ENCODE measurements at places on chromosomes 5 and 9.

DNA sequence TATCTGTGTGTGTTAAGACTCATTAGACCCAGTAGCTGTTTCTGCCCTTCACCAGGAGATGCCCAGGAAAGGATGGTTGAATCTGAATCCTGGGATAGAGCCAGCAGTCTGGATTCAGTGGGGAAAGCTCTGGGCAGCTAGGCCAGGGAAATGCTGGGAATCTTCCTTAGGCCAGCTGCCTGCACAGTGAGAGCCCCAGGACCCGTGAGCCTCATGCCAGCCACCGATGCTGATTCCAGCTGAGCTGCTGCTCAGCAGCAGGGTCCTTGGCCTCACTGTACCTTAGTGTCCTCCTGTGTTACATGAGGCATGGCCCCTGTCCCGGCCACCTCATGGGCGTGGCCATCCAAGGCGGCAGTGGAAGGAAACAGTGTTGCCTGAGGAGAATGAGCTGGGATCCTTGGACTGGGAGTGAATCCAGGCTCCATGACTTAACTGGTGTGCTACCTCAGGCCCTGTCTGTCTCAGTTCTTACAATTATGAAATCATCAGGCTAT is 87.1 kb downstream of the AMBP start:
- no peak for DNase-seq

- DNase-seq: no peak
These were observed 147.2 kb upstream of the MOCS2 start for GRCh38 chr5:53256746-53257145.

DNA sequence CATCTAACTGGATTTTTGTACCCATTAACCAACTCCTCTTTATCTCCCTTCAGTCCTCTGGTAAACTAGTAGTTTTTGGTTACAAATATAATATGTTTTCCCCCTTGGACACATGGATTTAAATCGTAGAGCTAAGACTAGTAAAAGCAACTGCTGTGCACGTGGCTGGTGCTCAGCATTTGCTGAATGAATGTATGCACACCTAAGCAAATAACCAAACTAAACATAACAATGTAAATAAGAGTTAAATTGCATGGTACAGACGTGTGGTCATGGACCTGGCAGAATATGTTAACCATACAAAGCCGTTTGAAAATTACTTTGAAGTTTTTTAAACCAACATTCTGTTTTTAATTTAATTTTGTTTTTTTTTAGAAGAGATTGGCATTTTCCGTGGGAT is 65.2 kb upstream of the FYB1 start:
- no peak for DNase-seq

DNA sequence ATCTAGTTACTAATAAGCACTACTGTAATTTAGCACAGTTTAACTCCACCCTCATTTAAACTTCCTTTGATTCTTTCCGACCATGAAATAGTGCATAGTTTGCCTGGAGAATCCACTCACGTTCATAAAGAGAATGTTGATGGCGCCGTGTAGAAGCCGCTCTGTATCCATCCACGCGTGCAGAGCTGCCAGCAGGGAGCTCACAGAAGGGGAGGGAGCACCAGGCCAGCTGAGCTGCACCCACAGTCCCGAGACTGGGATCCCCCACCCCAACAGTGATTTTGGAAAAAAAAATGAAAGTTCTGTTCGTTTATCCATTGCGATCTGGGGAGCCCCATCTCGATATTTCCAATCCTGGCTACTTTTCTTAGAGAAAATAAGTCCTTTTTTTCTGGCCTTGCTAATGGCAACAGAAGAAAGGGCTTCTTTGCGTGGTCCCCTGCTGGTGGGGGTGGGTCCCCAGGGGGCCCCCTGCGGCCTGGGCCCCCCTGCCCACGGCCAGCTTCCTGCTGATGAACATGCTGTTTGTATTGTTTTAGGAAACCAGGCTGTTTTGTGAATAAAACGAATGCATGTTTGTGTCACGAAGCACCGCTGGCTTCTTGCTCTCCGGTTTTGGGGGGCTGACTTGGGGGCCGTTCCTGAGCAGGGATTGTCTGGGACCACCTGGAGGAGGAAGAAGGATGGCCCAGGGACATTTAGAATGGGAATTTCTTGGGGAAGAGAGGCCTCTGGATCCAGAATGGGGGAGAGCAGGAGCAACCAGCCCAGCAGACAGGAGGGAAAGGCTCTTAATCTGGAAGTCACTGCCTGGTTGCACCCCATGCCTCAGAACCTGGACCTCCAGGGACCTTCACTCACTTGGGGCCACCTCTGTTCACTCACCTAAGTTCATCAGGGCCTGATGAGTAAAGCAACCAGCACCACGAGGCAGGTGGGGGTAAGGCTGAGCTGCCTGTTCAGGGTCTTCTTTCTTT is 35.4 kb downstream of the CXXC5 start:
- no peak for DNase-seq

DNA sequence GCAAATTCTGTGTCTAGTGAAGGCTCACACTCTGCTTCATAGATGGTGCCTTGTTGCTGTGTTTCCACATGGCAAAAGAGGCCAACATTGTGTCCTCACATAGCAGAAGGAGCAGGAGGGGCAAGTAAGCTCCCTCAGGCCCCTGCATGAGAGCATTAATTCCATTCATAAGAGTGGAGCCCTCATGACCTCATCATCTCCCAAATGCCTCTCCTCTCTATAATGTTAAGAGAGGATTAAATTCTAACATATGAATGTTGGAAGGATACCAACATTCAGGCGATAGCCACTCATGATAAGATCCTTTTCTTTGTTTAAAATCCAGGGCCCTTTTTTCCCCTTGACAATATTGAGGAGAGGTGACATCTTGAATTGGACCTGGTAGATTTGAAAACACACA is 35.2 kb upstream of the PAM start:
- no peak for DNase-seq

- no peak for DNase-seq
These were observed 39.6 kb downstream of the MACIR start for GRCh38 chr5:103298117-103298516.

- DNase-seq: no peak
These were observed 7.6 kb downstream of the ARHGEF37 start for GRCh38 chr5:149588936-149589335.

GRCh38 chr5:208449-209114 is 9.4 kb downstream of the CCDC127 start:
- no peak for DNase-seq

DNA sequence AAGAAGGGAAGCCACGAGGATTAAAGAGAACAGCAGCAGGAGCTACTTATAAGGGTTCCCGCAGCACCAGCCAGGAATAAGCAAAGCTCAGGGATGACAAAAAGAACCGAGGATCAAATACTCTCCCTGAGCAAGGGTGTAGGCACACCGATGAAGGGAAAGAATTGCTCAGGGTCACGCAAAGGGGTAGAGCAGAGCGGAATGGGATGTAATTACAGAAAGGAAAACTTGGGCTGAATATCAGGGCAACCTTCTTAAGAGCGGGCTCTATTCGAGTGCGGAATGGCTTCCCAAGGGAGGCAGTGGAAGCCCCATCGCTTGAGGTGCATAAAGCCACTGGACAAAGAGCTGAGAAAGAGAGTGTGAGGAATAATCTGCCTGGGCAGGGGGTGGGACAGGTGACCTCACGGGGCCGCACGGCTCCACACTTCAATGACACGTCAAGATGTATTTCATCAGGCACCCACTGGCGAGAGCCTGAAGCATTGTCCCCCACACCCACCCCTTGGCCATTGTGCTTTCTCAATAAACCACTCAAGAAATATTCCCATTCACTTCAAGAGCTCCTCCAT is 162.2 kb downstream of the EBF1 start:
- DNase-seq: no peak

DNA sequence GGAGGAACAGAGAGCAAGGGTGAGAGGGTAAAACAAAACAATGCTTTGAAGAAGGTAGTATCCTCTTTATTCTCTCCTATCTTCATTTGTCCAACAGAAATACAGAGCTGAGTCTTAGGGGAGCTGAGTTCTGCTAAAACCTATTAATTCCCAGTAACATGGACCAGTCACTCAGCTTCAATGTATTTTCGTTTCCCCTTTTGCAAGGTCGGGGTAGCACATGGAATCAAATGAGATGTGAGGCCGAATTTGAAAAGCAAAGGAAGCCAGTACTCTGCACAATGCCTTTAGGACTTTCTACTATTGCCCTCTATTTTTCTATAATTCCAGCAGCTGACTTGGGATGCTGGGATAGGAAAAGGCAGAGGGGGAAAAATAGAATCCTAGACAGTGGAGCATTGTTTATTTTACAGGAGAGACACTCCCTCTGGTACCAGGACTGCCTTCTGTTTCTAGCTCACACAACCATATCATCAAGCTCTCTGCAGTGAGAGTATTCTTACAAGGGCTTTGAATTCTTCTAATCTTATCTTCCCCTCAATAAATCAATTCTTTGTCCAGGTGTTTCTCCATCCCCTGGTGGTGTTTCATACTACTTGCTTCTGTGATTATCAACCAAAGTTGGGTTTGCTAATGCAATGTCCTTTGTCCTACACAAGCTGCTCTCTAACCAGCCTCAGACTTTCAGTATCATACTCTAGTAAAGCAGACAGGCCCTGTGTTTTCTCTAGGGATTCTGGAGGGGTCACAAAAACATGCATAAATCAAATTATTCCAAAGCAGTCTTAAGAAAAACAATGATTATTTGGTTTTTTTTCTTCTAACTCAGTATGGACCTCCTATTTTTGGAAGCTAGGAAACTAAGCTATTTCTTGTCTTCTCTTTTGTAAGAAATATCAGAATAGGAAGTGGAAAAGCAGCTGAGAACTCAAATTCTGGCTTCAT is 341.5 kb downstream of the OSTF1 start:
- no peak for DNase-seq

GRCh38 chr5:132679166-132679565 is 5.4 kb downstream of the IL4 start:
- DNase-seq: no peak

DNA sequence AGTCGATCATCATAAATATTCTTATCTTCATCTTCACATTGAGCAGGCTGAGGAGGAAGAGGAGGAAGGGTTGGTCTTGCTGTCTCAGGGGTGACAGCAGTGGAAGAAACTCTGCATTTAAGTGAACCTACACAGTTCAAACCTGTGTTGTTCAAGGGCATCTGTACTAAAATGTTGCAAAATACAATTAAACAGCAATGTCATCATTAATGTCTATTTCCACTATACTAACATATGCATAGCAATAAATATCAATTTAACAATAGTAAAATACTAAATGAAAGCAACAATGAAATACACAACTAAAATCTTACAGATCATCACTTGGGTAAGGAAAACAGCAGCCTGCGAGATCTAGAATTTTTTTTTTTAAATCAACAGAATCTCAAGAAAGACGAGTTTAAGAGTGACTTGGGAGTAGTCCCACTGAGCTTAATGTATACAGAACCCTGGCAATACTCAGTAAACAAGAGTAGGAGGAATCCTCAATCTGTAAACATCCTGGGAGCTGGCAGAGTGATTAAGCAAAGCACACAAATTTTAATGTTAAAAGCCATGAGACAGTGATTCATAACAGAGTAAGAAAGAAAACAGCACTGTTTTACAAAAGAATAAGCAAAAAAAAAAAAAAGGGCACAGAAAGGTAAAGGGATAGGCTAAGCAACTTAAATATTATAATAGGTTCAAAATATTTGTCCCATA is 10.0 kb downstream of the HOMER1 start:
- DNase-seq: no peak

DNA sequence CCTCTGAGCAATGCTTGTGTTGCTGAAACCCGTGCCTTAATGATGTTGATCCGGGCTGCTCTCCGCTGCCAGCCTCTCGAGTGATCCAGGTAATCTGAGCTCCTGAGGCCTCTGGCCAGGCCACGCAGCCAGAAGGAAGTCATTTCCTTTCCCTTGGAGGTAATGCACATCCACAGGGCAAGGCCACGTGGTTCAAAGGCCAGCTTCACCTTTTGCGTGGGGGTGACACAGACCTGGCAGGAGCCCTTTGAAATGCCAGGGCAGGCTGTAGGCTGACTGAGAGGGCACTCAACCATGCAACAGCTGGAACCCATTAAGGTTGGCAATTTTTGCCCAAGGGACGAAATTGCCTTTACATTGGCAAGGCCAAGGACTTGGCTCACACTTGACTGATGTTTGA is 80.4 kb downstream of the LIX1 start:
- no peak for DNase-seq

- DNase-seq: no peak
These were observed 425.9 kb downstream of the SPOCK1 start for GRCh38 chr5:137073189-137073588.

DNA sequence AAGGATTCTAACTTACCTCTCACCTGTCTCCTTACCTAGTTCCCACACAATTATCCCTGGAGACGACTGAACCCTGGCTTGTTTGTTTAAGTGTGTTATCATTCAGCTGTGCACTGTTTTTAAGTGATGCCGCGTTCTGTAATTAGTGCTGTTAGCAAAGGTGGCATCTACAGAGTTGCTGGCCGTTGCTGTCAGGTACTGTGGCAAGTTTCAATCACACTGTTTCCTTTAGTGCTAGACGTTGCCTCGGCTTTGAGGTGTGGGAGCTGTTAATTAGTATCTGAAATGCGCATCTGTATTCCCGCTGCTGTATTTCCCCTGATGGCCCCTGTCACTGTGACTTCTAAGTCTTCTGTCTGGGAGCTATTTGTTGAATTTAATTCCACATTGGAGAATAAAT is 193.8 kb upstream of the GAS1 start:
- no peak for DNase-seq

- no peak for DNase-seq
These were observed 9.5 kb downstream of the FGF18 start for GRCh38 chr5:171428809-171429542.

DNA sequence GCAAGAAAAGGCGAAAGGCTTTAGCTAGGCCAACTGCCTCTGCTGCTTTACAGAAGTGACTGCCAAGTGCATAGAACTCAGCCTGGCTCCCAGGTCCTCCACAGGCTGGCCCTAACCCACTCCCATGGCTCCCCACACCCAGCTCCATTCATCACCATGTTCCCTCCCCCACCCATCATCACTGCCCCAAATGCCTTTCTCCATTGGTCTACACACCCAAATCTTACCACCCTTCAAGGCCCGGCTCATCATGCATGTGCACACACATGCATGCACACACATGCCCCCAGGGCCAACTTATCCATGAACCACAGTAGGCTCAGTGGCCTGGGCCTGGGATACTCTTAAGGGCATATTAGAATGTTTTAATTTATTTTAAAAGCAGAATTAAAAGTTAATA is 44.8 kb downstream of the ABCA1 start:
- DNase-seq: no peak

DNA sequence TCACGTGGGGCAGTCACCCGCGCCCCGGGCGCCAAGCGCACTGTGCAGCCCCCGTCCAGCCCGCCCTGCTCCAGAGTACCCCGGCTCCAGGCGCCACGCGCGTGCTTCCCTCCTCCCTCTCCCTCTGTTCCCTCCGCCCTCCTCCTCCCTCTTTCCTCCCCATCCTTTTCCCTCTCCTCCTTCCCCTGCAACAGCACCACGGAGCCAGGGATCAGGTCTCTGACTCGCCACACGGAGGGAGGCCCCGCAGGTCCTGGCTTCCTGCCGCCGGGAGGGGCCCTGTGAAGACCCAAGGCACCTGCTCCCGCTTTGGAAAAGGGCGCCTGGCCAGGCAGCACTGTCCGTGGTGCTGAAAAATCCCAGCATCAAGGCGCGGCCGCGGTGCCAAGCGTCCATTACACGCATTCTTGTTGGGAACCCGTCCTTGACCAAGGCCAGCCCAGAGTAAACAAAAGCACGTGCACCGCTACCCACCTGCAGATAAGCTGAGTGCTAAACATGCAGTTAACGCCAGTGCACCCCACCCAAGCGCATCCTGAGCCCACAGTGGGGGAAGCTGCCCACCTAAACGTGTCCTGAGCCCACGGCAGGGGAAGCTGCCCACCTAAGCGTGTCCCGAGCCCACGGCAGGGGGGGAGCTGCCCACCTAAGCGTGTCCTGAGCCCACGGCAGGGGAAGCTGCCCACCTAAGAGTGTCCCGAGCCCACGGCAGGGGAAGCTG is 21.7 kb downstream of the SLC6A18 start:
- no peak for DNase-seq
